Activated T-cell treated with anti-CD3 and anti-CD28 coated beads, Interleukin-2, amount 50 U/mL, for 72 hours (primary cell): ENCODE measurements at places on chromosomes 6 and 20. TPM values are rescaled to one million over a fixed set of nuclear protein-coding genes. Genes with fewer than 3 reads are reported as not detected.

The DSP gene
- 0.48 TPM for total RNA-seq

The GPLD1 gene
- total RNA-seq, result 0.82 TPM

The SCRT2 gene
- total RNA-seq, result not detected

The SLC25A27 gene
- total RNA-seq, result 1.1 TPM

The PLCB4 gene
- not detected for total RNA-seq

The GRM1 gene
- total RNA-seq, result not detected

The EPPIN gene
- total RNA-seq, result not detected

GRCh38 chr6:166442131-166442685, 59.5 kb upstream of the MPC1 start:
- H3K36me3 ChIP-seq, result peaks cover 3% of the 10 kb centered on the region
- no peak for DNase-seq

GRCh38 chr6:30747902-30748769, 3.8 kb upstream of the IER3 start:
- H3K27me3 ChIP-seq, result no peaks in the 10 kb centered on the region
- no peak for DNase-seq
- peaks cover 7% of the 10 kb centered on the region for H3K36me3 ChIP-seq
- H3K4me3 ChIP-seq, result no peak overlapping the region

GRCh38 chr6:130115036-130115435, 96.7 kb downstream of the L3MBTL3 start:
- no peaks in the 10 kb centered on the region for H3K27me3 ChIP-seq
- no peak overlapping the region for H3K4me3 ChIP-seq
- DNase-seq, result no peak
- H3K4me1 ChIP-seq, result peaks cover 16% of the 10 kb centered on the region
- no peak overlapping the region for H3K27ac ChIP-seq

DNA sequence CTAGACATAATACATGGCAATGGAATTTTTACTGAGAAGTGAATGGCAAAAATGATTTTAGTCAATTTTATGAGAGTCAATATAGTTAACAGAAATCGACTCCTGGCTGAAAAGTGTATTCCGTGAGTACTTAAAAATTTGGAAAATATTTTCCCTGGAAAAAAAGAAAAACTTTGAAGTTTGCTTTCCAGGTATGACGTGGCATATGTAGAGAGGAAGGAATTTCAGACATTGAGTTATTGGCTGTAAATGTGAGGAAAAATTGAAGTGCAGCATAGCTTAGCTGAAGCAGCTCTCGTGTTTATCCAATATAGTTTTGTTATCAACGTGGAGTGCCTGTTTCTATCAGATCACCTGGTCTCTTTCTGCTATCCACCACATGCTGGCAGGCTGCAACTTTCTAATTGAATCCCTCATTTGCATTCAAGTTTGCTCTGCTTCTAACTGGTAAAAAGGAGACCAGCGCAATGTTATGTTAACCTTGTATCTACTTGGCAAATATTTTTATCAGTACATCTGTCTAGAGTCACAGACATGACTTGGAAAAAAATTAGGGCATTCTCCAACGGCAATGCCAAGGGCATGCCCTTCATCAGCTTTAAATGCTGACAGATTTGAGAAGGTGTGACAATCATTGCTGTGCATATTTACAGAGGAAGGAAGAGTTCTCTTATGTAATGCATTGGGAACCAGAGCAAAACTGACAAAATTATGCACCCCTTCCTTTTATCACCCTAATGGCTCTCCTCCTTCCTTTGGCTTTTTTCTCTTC, 1102.8 kb upstream of the FLRT3 start:
- DNase-seq, result no peak
- no peak overlapping the region for H3K4me3 ChIP-seq
- H3K4me1 ChIP-seq, result no peaks in the 10 kb centered on the region

- no peak overlapping the region for H3K27ac ChIP-seq
- H3K4me3 ChIP-seq, result no peak overlapping the region
- no peaks in the 10 kb centered on the region for H3K36me3 ChIP-seq
- H3K4me1 ChIP-seq, result no peaks in the 10 kb centered on the region
- no peaks in the 10 kb centered on the region for H3K27me3 ChIP-seq
These were observed 304.1 kb downstream of the LAMA2 start for GRCh38 chr6:129186988-129187387.

DNA sequence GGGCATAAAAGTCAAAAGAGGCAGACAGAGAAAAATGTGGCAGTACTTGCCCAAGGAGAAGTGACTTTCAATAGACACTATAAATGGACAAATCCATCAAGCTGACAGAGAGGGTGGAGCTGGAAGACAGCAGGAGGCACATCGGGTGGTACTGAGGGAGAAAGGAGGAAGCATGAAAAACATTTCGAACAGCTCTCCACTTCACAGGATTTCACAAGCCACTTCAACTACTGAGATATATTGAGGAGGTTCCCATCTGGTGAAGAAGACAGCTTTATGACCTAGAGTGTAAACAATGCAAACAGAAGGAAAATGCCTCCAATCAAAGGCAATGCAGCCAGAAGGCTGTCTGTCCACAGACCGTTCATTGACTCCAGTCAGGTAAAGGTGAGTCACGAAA, 259.4 kb upstream of the ECI2 start:
- no peaks in the 10 kb centered on the region for H3K4me1 ChIP-seq
- no peak for DNase-seq
- H3K4me3 ChIP-seq, result no peak overlapping the region
- H3K27me3 ChIP-seq, result peaks cover 19% of the 10 kb centered on the region
- H3K27ac ChIP-seq, result no peak overlapping the region

DNA sequence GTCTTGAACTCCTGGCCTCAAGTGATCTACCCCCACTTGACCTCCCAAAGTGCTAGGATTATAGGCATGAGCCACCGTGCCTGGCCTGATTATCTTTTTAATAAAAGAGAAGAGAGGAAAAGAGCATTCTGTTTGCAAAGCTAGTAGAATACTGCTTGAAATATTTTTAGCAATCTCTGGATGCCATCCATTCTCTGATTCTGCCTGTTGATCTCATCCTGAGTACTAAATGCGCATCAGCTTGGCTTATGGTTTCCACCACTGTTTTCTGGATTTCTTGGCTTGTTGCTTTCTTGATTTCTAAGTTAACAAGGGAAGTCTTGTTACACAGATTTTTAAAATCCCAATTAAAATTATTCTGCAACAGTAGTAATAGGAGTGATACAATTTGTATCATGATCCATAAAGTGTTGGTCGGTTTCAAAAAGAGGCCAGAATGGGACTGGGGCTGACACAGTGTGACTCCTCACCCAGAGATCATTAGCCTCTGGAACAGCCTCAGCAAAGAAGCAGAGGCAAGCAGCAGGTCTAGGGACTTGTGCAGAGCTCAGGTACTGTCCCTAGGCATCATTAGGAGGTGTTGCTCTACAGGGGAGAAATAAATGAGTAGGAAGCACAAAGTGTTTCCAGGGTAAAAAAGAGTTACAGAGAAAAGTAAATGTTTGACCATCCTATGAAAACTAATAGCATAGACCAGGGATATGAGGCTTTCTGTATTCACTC, 17.8 kb upstream of the SLC16A10 start:
- no peak overlapping the region for H3K4me3 ChIP-seq
- H3K4me1 ChIP-seq, result no peaks in the 10 kb centered on the region
- H3K36me3 ChIP-seq, result peaks cover under 1% of the 10 kb centered on the region

GRCh38 chr6:3911614-3912336, 62.6 kb downstream of the FAM50B start:
- H3K4me3 ChIP-seq, result no peak overlapping the region
- H3K36me3 ChIP-seq, result no peaks in the 10 kb centered on the region
- no peak for DNase-seq
- H3K27me3 ChIP-seq, result peaks cover 64% of the 10 kb centered on the region
- H3K27ac ChIP-seq, result no peak overlapping the region
- peaks cover 22% of the 10 kb centered on the region for H3K4me1 ChIP-seq

DNA sequence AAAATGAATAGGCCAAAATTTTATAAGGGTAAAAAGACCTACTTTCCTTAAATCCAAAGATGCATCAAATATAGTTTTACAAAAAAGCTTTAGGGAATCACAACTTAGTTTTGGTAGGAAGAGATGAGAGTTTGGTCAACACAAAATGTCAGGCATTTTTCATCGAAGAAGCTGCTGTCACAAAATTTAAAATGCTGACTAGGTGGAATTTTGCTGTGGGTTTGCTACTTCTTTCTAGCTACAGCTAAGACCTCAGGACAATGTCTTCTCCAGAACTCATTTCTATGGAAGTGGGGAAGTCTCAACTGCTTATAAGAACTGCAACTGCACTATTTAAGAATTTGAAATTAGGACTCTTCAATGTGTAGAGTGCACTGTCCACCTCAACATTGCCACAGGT, 351.1 kb downstream of the HAO1 start:
- H3K27me3 ChIP-seq, result no peaks in the 10 kb centered on the region
- no peak overlapping the region for H3K27ac ChIP-seq
- no peaks in the 10 kb centered on the region for H3K4me1 ChIP-seq
- H3K4me3 ChIP-seq, result no peak overlapping the region
- DNase-seq, result no peak

- H3K36me3 ChIP-seq, result no peaks in the 10 kb centered on the region
- no peak overlapping the region for H3K4me3 ChIP-seq
These were observed 8.0 kb upstream of the MYLK2 start for GRCh38 chr20:31811198-31811597.

DNA sequence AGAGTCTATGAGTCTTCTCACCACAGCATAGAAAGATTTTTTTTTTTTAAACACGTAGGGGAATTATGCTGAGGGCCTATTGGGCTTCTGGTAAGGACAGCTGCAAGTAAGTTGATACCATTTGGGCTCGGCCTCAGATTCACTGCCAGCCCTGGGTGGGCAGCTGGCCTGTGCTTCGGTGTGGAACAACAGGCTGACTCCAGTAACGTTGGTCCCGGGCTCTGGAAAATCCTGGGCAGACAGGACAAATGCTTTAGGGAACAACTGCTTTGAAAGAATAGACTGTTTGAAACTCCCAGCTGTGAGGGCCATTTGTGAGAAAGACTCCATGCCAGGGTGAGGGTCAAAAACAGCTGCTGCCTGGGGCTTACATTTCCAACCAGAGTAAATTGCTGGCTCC, 366.5 kb downstream of the QKI start:
- peaks cover 8% of the 10 kb centered on the region for H3K27me3 ChIP-seq
- H3K4me3 ChIP-seq, result no peak overlapping the region
- DNase-seq, result no peak
- no peak overlapping the region for H3K27ac ChIP-seq

DNA sequence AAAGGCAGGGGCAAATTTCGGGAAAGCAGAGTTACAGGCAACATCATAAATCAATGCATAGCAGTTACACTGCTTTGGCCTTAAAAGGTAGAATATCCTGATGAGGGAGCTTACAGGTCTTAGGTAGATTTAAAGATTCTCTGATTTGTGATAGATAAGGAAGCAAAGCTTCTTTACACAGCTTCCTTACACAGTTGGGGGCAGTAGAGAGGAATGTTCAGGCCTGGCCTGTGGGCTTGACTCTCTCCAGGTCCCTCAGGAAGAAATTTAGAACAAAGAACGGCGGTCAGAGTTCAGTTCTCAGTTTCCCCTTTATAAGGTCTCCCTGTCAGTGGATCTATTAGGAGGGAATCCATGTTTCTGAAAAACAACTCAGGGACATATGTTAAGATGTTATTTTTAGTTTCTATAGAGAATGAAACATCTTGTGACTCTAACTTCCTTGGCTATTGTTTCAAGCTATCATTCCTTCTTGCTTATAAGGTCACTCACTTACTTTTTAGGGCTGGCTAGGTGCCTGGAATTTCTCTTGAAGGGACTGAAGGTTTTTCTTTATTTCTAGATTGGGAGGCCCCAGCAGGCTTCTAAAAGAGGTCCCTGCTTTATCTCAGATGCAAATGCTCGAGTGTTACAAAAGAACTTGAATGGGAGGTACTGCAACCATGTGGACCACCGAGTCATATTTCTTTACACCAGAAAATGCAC, 11.8 kb downstream of the HLA-B start:
- H3K27ac ChIP-seq, result no peak overlapping the region
- DNase-seq, result no peak
- no peak overlapping the region for H3K4me3 ChIP-seq
- peaks cover 6% of the 10 kb centered on the region for H3K36me3 ChIP-seq
- H3K27me3 ChIP-seq, result no peaks in the 10 kb centered on the region
- no peaks in the 10 kb centered on the region for H3K4me1 ChIP-seq

GRCh38 chr6:108321253-108321747, 26.4 kb downstream of the AFG1L start:
- no peak overlapping the region for H3K27ac ChIP-seq
- H3K36me3 ChIP-seq, result no peaks in the 10 kb centered on the region
- no peaks in the 10 kb centered on the region for H3K4me1 ChIP-seq
- no peaks in the 10 kb centered on the region for H3K27me3 ChIP-seq

GRCh38 chr6:90444160-90444714, 142.6 kb downstream of the MAP3K7 start:
- H3K27ac ChIP-seq, result peak overlapping the region; percentile 79
- no peaks in the 10 kb centered on the region for H3K27me3 ChIP-seq
- H3K4me3 ChIP-seq, result peak overlapping the region; percentile 44
- peaks cover 2% of the 10 kb centered on the region for H3K36me3 ChIP-seq
- H3K4me1 ChIP-seq, result peaks cover 71% of the 10 kb centered on the region

DNA sequence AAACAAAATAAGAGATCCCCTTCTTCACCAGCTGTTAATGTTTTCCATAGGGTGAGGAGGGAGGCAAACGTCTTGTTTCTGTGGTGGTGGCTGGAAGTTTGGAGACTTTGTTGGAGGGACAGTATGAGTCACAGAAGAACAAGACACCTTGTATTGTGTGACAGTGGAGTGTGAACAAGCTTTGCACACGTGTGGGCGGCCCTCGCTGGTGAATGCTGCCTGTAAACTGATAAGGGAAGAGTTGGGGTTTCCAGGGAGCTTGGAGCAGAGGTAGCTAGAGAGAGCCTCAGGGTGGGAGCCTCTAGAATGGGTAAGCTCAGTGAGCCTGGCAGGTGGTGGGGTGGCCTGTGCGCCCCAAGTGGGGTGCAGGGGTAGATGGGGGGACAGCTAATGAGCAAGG, 78.3 kb downstream of the ZDHHC14 start:
- DNase-seq, result peak; percentile 63
- peaks cover 72% of the 10 kb centered on the region for H3K4me1 ChIP-seq
- H3K27ac ChIP-seq, result peak overlapping the region; percentile 18
- H3K4me3 ChIP-seq, result peak overlapping the region; percentile 72
- H3K36me3 ChIP-seq, result peaks cover 4% of the 10 kb centered on the region
- H3K27me3 ChIP-seq, result no peaks in the 10 kb centered on the region

DNA sequence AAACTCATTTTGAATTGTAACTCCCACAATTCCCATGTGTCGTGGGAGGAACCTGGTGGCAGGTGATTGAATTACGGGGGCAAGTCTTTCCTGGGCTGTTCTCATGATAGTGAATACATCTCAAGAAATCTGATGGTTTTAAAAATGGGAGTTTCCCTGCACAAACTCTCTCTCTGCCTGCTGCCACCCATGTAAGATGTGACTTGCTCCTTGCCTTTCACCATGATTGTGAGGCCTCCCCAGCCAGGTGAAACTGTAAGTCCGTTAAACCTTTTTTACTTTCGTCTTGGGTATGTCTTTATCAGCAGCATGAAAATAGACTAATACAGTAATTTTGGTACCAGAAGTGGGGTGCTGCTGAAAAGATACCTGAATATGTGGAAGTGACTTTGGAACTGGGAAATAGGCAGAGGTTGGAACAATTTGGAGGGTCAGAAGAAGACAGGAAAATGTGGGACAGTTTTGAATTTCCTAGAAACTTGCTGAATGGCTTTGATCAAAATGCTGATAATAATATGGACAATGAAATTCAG, 41.4 kb upstream of the SAMHD1 start:
- peaks cover 35% of the 10 kb centered on the region for H3K36me3 ChIP-seq
- no peak for DNase-seq
- H3K27me3 ChIP-seq, result no peaks in the 10 kb centered on the region
- no peak overlapping the region for H3K4me3 ChIP-seq
- H3K27ac ChIP-seq, result no peak overlapping the region

GRCh38 chr20:49955167-49955566, 19.0 kb downstream of the RNF114 start:
- no peak overlapping the region for H3K27ac ChIP-seq
- no peak overlapping the region for H3K4me3 ChIP-seq
- peaks cover 22% of the 10 kb centered on the region for H3K4me1 ChIP-seq
- H3K27me3 ChIP-seq, result no peaks in the 10 kb centered on the region
- H3K36me3 ChIP-seq, result peaks cover 9% of the 10 kb centered on the region
- DNase-seq, result no peak
